ENCODE measurements at places on chromosomes 6 and 20.

- DNase-seq = no peak
These were observed 31.8 kb downstream of the KCNK5 start for GRCh38 chr6:39197521-39197920.

DNA sequence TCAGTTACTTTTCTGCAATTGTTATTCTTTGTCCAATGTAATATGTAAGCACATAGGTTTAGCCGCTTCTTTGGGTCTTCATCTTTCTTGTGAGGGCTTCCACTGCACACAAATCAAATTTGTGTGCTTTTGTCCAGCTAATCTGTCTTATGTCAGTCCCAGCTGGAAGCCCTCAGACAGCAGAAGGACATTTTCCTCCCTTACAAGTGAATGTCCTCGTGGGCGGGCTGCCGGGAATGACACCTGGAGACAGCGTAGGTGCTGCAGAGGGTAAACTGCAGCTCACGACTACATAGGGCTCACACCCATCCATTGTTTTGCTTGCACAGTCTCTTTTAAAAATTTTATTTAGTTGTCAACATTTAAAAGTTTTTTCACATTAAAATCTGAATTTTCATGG, 24.6 kb upstream of the PPP1R14C start:
- DNase-seq = no peak

DNA sequence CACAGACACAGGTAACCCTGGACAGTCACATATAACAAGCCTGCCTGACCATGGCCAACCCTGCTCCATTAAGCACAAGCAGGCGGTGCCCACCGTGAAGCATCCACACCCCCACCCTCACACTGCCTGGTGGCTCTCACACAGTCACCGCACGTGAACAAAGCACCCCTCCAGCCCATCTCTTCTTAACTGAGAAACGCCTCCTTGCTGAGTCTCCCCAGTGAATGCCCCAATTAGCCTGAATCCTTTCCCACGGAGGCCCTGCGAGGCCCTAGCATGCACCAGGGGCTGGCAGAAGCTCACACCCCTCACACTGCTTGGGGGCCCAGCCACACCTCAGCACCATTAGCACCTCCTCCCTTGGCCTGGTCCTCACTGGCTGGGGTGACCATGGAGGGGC, 72.3 kb downstream of the GRM4 start:
- DNase-seq = no peak

DNA sequence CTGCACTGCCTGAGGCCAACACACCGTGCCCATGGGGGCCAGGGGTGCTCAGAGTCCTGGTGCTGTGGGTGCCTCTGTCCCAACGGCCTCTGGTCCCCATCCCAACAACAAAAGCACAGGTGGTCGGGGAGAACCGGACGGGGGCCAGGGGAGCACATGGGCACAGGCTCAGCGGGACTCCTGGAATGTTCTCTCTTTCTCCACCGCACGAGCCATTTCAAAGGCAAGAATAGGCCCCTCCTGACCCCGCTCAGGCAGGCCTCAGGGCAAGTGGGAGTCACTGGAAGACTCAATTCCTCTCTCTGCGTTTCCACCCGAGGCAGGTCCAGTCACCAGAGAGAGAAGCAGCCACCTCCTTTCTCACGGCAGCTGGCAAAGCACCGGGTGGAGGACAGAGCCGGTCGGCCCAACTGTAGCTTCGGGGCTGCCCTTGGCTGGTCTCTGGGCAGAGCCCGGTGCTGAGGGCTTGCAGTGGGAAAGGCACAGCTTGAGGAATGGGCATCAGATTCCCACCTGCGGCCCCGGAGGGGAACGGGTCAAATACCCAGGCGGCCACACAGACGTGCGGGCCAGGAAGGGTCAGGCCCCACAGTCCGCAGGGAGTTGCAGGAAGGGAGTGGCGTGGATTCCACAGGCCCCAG, 55.2 kb downstream of the KCNQ2 start:
- no peak for DNase-seq

DNA sequence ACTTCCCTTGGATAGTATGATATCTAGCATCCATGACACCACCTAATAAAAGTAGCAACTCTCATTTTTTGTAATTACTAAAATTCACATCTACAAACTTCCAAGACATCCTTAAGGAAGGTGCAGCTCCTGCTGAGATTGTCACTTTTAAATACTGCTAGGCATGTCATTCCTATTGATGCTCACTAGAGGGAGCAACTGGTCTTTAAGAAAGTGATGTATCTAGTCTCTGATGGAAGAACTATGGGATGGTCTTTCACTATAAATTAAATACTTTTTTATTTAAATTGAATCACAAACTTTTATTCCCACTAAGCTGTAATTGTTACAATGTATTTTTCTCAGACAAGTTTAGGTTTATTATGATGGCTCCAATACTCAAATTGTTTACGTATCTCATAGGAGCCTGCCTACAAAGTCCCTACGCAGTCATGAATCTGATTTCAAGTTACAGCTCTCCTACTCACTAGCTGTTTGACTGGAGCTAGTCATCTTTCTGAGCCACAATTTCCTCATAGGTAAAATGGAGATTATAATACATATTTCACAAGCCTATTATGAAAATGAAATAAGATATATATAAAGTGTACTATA, 8.1 kb upstream of the TSPYL1 start:
- no peak for DNase-seq

DNA sequence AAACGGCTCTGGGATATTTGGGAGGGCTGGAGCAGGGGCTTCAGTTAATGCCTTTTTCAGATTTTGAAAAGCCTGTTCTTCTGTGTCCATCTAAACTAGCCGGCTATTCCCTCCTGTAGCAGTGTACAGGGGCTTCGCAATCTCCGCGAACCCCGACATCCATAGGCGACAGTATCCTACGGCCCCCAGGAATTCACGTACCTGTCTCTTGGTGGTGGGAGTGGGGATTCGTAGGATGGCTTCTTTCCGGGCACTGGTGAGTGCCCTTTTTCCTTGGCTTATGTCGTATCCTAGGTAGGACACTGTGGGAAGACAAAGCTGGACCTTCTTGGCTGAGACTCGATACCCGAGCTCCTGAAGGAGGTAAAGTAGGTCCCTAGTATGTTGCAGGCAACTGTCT, 153.1 kb downstream of the TRIM27 start:
- DNase-seq = no peak

- DNase-seq = peak; percentile 16
These were observed 17.8 kb upstream of the HSF2 start for GRCh38 chr6:122381494-122382265.

- DNase-seq = no peak
These were observed 838.4 kb downstream of the DHX35 start for GRCh38 chr20:39800548-39800947.

DNA sequence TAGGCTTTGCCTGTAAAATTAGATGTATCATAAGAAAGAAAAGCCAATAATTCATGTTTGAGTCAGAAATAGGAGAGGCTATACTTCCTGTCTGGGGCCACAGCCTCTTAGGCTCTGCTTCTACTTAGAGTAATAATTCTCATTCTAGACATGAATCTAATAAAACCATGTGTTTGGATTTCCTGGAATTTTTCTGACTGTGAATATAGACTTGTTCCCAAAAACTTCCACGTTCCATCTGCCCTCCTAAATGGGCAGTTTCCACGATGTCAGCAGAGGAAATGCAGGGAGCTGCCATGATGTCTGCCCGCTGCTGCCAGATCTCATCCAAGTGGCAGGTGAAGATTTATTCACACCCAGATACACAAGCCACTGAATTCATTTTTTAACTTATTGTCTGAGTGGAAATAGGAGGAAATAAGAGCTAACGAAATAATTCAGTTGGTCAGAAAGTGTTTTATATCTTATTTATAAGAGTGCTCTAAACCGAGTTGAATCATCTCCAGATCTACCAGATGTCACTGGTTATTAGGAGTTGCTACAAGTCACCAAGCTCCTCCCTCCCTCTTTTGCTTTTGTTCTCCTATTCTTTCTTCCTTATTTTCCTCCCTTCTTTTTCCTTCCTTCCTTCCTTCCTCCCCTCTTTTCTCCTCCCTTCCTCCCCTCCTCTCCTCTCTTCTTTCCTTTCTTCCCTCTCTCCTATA, 69.3 kb downstream of the ALDH8A1 start:
- DNase-seq = no peak

DNA sequence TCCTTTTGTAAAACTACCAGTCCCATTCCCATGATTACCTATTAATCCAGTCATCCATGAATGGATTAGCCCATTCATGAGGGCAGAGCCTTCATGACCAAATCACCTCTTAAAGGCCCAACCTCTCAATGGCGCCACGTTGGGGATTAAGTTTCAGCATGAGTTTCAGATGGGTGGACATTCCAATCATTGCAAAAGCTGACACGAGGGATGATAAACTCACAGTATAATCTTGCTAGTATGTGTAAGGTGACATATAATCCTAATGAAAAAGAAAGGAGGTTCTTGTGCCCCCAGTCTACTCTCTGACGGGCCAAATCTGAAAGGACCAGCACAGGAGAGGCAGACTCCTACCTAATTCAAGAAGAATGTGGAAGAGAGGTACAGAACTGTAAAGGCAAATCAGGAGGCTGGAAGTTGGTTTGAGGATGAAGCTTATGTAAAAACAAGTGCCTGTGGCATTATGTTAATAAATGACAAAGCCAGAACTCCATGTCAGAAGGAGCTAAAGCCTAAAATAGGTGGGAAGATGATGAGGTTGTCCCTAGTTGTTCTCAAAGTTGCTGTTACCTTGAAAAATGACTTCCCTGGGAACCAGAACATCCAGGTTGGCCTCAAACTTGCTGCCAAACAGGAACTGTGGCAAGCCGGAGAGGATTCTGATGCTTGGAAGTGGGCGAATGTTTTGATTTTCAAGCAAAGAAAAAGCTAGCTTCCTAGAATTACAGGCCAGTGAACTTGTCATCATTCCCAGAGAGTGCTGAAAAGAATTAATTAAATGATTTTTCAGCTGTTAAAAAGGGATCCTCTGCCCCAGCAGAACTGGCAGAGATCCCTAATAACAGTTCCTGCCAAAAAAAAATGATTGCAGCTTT, 106.5 kb upstream of the TIAM2 start:
- DNase-seq = no peak

GRCh38 chr6:7449018-7449417, 59.4 kb downstream of the RIOK1 start:
- DNase-seq = no peak

Measured in SIG-M5 (cell line).